ELF-1 (cell line): ENCODE measurements at places on chromosomes 13 and 19.

DNA sequence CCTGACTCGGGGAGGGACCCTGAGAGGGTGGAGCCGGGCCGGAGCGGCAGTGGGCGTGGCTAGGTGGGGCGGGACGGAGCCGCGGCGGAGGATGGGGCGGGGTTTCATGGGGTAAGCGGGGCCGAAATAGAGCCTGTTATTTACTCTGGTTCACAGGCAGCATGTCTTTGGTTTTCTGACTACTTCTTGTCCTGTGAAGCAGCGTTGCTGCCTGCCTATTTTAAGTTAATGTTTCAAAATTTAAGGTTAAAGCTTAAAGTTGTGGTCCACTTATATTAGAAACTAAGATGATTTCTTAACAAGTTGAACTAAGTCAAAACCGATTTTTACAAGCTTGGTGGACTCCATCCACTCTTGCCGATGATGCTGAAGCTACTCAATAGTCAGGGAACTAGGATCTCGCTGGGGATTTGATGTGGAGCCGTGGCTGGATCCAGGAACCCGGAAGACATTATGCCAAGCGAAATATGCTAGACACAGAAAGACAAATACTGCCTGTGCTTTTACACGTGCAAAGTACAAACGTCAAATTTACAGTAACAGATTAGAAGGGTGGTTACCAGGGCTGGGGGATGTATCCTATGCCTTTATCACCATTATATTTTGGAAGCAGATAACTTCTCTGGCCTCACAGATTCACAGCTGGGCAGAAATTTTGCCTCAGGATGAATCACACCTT is 433 bp upstream of the ZNF616 start:
- no peak for DNase-seq

DNA sequence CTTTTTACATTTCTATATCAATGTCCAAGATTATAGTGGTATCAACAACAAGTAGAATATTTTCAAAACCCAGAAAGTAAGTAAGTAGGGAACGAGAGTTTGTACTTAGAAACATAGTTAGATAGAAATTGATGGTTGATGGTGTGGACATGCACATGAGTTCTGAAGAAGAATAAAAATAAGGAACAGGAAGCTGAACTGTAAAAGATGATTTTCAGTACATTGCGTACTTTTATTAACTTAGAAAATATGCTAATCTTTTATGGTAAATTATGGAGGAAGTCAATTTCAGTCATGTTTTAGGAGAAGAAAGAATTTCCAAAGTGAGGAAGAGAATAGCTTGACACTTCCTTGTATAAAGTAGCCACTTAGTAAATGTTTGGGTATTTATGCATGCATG is 12.3 kb upstream of the GPR18 start:
- DNase-seq = no peak

DNA sequence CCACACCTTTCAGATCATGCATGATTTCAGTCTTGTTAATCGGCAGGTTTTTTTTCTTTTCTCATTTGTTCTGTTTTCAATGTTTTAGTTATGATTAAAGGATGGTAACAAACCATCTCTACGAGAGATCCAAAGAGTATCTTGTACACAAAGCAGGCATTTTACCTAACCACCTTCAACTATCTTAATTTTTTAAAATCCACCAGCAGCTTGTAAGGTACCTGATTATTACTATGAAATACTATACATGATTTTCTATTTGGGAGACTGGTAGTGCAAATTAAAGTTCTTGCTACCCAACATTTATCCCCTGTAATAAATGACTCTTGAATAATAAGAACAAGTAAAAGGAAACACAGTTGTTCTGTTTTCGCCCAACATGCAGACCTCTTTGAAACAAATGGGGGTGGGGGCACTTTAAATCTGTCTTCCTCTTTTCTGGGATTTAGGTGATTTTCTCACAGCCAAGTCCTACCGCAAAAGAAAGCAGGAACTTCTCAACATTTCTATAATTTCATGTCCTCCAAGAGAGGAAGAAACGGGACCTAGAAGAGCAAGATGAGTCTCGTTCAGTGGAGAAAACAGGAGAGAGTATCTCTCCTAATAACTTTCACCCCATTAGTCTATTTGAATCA is 3.6 kb downstream of the POU4F1 start:
- no peak for DNase-seq

- no peak for DNase-seq
Measured at GRCh38 chr13:49407068-49407467, 36.8 kb downstream of the CAB39L start.

DNA sequence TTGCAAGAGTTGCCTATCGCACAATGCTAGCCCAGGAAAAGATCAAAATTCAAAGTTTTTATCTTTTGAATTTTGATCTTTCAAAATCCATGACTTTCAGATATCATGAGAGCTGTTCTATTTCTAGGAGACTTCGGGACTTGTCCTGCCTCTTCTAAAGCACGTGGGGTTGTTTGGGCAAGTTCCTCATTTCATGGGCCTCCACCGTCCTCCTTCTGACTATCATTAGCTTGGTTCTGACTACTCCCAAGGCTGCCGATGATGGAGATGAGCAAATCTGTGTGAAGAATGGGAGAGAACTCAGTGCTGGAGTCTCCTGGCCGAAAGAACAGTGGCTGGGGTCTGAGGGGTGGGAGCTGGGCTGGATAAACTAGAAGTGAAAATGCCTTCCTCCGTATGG is 86.5 kb downstream of the COL4A1 start:
- DNase-seq = no peak

DNA sequence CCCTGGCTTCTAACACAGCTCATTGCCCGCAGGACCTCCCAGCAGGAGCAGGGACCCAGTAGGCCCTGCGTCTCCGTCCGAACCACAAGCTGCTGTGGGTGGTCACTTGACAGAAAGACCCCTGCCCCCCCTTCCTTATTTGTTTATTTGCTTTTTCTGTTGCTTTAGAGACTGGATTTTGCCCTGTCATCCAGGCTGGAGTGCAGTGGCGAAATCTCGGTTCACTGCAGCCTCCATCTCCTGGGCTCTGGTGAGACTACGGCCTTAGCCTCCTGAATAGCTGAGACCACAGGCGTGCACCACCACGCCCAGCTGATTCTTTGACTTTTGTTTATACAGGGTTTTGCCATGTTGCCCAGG is 7.6 kb upstream of the PTBP1 start:
- no peak for DNase-seq

GRCh38 chr19:30204721-30205120 is 167.5 kb upstream of the ZNF536 start:
- DNase-seq = no peak

- peak; percentile 76 for DNase-seq
Measured at GRCh38 chr19:2648528-2648937, 54.0 kb downstream of the GNG7 start.

GRCh38 chr19:31518216-31519020 is 169.2 kb upstream of the TSHZ3 start:
- DNase-seq = peak; percentile 40

DNA sequence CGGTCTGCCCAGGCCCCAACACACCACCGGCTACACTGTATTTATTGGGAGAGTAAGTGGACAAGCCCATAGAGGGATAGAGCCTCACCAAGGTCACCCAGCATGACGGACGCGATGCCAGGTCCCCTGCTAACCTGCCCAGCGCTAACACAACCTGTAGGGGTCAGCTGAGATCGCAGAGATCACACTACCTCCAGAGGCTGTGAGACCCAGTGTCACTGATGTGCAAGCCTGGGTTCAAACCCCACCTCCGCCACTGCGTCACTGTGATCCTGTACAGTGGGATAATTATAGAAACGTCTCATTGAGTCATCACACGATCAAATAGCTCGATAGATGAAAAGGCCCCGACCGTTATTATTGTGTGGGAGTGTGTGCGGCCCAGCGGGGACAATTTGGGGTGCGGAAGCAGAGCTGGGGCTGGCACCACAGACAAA is 10.6 kb upstream of the TLE2 start:
- peak; percentile 26 for DNase-seq

- DNase-seq = no peak
Measured at GRCh38 chr13:34086281-34086680, 268.3 kb downstream of the RFC3 start.

GRCh38 chr19:41111750-41112295 is 2.4 kb upstream of the CYP2F1 start:
- no peak for DNase-seq

DNA sequence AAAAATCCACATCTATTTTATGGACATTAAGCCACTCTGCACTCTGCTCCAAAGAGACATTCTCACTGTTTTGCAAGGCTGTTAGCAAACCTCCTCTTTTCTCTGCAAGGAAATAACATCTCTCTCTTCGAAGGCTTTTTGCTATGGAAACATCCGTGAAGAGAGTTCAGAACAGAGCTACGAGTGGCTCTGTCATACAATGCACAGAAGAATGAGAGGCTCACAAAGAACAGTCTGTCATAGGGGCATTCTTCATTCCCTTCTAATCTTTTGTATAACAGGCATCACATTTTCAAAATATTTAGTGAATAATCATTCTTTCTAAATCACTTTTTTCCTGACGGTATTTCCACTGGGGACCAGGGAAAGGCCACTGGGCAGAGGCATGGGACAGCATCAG is 346.1 kb downstream of the IRS2 start:
- DNase-seq = no peak

DNA sequence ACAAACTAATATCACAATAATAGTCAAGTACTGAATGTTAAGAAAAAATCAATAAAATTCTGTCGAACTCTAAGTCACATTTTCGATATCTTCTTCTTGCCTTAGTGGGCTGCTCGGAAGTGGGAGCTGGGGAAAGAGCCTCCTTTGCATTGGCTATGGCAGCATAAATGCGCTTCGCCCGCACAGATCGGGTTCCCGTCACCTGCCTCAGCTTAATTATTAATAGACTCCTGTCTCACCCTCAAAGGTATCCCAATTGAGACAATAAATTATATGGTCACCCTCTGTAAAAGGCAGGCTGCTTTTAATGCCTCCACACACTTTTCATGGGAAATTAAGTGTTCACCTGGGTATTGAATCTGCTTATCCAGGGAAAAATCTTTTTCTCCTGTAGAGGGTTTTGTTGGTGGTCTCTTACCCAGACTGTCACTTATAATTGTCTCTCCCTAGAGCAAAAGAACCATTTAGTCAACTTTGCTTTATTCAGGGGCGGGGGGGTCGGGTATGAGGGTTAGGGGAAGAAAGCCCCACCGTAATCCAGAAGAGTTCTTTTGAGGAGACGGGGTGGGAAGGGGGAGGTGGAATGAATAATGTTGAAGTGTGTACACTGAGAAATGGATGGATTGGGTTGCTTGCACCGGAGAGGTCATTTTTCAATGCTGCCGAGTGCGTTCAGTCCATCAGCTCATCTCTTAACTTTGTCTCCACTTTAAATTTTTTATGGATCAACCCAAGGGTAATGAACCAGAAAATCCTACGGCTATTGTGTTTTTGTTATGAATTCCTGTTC is 682.6 kb upstream of the SGCG start:
- DNase-seq = no peak

GRCh38 chr19:51478381-51479234 is at the start of gene CEACAM18:
TSS of gene CEACAM18 (plus strand) at chr19:51478539.
- DNase-seq = no peak

DNA sequence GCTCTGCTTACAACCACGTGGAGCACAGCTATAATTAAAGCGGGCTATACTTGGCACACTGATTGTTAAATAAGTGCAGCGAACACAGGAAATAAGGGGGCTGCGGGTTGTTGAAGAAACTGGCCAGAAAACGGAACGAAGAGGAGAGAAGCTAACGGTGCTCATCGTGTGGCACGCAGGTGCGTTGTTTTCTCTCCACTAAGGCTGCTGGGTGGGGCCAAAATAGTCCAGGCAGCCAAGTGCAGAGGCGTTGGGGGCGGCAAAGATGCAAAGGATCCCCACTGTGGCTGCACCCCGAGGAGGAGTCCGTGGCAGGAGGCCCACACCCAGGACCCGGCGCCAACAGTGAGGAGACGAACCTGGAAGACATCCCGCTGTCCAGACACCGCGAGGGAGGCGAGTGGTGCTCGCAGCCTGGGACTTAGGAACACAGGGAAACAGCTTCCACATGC is 8.1 kb upstream of the ARL11 start:
- no peak for DNase-seq

GRCh38 chr13:59754411-59754810 is 409.3 kb downstream of the DIAPH3 start:
- no peak for DNase-seq

GRCh38 chr13:27147530-27148170 is 24.0 kb downstream of the USP12 start:
- DNase-seq = no peak

DNA sequence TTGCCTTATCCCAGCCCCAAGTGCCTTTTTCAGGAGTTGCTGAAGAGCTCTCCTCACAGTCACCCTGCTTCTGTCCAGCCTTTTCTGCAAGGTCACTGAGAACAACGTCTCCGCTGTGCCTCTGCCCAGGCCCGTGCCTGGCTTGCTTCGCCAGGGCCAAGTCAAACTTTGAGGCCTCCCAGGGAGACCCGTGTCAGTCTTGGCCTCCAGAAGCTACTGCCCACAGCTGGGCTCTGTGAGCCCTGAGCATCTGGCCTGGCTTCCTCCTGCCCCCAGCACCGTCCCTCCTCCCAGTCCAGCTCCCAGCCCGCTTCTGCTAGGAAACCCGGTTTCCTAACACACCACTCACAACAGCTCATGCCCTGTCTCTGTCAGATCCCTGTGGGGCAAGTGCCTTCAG is 165.9 kb downstream of the TEX29 start:
- no peak for DNase-seq

DNA sequence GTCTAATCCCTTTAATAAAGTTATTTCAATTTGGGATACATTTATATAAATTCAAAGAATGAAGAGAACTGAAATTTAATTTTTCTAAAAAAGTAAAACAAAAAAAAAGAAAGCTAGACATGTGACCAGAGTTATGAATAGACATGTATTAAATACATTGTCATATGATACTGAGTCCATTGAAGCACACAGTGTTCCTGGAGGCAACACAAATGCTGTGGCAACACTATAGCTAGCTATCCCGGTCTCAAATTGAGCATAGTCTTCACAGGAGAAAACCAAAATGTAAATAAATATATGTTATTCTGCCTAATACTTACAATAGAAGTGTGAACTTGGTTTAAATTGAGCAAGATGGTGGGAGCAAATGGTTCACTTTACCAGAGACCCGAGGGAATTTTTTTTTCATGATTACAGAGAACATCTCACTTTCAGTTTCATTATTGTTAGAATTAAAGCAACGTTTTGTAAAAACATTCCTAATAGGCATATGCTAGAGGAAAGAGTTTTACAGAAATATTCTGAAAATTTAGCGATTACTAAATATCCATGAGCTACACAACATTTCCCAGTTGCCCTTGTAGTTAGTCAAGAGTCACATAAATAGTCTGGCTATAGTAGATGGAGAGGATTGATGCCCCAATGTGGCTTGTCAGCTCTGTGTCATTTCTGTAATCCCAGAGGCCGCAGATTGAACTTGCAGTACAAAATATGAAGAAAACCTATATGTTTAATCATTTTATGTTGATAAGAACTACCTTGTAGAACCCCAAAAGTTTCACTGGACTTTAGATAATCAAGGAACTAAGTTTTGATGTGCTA is 775.7 kb upstream of the SPRY2 start:
- DNase-seq = no peak

- no peak for DNase-seq
Measured at GRCh38 chr13:85383291-85383690, 415.9 kb downstream of the SLITRK6 start.

GRCh38 chr13:80977168-80977567 is 636.2 kb upstream of the SPRY2 start:
- DNase-seq = no peak
